CD4-positive, CD25-positive, alpha-beta regulatory T cell (primary cell): ENCODE measurements at places on chromosomes 2 and 18.

DNA sequence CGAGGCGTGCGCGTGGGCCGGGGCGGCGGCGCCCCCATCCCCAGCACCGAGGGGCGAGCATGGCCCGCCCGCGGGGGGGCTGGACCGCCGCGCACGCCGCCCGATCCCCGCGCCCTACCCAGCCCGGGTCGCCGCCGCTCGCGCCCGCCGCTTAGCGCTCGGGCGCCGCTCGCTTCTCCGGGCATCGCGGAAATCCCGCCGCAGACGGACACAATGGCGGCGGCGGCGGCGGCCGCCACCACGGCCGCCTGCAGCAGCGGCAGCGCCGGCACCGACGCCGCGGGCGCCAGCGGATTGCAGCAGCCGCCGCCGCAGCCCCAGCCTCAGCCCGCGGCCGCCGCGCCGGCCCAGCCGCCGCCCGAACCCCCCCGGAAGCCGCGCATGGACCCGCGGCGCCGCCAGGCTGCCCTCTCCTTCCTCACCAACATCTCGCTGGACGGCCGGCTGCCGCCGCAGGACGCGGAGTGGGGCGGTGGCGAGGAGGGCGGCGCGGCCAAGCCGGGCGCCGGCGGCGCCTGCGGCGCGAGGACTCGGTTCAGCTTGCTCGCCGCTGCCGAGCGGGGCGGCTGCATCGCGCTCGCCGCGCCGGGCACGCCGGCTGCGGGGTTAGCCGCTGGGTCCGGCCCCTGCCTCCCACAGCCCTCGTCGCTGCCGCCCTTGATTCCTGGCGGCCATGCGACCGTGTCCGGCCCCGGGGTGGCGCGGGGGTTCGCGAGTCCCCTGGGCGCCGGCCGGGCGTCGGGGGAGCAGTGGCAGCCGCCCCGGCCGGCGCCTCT is 453 bp downstream of the CABLES1 start:
- DNase-seq = peak; percentile 18

GRCh38 chr2:28993206-28993960 is 12.3 kb downstream of the TOGARAM2 start:
- no peak for DNase-seq

- DNase-seq = no peak
These were observed 6.7 kb upstream of the LCT start for GRCh38 chr2:135843671-135844070.

- no peak for DNase-seq
These were observed 73.9 kb downstream of the SDC1 start for GRCh38 chr2:20150806-20151571.

DNA sequence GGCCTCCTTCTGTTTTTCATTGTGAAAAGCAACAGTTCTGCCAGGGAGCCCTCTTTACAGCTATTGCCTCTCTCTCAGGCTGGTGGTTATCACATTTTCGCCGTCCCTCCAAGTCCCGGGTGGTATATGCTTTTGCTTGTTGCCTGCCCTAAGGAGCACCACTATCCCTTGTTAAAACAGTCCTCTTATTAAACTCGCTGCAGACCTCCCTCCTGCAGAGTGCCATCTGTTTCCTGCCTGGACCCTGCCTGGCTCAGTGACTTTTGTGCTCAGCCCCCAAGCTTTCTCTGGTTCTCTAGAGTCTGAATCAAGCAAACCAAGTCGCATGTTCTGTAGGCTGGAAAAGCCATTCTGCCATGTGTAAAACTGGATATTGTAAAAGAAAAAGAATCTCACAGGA is 72.1 kb upstream of the FHL2 start:
- no peak for DNase-seq

- no peak for DNase-seq
These were observed 10.3 kb downstream of the EDAR start for GRCh38 chr2:108978709-108979111.

DNA sequence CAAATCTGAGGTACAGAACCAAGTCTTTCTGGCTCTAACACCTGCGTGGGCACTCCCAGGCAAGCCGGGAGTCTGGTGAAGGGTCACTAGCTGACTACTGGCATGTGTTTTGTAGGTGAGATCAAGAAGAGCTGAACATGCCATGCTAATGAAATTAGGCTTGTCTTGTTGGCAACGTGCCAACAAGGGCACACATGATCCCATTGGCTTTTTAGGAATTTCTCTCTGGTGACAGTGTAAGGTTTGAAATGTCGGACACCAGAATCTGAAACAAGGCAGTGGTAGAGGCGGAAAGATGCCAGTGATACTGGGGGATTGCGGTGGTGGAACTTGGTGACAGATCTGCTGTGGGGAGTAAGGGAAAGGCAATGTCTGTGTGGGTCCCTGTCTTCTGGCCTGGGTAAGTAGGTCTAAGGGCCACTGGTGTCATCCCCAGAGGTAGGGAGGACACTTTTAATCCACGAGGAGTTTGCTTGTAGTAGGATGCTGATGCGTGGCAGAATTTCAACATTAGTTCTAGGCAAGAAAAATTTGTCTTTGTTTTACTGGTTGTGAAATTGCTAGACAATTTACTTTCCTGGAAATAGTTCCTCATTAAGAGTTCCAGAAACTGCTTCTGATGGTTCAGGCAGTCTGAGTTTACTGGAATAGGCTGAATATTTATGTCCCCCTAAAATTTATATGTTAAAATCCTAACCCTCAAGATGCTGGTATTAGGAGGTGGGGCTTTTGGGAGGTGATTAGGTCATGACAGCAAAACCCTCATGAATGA is 52.6 kb upstream of the ACMSD start:
- DNase-seq = no peak

DNA sequence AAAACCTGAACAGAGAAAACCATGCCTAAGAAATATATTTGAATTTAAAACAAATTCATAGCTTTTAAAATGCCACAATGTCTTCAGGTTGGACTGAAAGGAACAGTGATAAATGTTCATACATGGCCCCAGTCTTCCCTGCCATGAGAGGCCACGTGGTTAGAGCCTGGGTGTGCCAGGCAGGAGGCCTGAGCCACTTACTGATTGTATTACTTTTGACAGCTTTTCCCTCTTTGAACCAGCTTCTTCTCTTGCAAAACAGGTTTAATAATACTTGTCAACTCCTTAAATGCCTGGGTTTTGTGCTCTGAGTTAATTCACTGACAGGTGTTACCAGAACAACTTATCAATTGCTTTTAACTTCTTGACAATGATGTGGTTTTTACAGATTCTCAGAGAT is 27.0 kb downstream of the RBKS start:
- DNase-seq = no peak

DNA sequence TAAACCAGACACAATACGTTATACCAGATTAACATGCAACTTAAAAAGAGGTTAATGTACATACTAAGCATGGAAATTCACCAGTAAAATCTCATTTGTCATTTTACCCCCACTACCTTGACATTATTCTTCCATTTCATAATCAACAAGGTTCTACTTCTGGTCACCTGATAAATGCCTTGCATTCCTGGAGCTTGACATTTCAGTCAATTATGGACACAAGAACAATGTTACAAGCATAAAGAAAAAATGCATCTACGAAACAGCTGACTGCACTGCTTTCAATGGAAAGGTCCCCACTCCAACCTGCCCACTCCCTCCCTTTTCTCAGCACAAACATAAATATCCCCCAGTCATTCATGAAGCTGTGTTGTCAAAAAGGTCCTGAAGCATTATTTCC is 31.4 kb downstream of the ARL5A start:
- no peak for DNase-seq

GRCh38 chr2:2188941-2189340 is 142.1 kb downstream of the MYT1L start:
- no peak for DNase-seq

DNA sequence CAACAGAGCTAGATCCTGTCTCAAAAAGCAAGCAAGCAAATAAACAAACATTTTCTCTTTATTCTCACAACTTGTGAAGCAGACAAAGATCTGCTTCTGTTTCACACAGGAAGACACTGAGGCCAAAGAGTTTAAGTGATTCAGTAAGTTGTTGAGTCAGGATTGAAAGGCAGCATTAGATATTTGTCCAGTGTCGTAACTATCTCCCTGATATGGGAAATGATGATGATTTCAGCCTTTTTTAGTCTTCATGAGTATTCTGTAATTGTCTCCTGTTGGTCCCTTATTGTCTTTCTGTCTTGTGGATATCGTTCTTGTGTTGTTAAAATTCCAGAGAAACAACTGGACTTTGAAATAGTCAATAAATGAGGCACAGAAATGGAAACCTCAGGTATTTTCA is 59.6 kb downstream of the GATA6 start:
- DNase-seq = no peak

GRCh38 chr2:5898667-5899066 is 206.5 kb downstream of the SOX11 start:
- DNase-seq = no peak

DNA sequence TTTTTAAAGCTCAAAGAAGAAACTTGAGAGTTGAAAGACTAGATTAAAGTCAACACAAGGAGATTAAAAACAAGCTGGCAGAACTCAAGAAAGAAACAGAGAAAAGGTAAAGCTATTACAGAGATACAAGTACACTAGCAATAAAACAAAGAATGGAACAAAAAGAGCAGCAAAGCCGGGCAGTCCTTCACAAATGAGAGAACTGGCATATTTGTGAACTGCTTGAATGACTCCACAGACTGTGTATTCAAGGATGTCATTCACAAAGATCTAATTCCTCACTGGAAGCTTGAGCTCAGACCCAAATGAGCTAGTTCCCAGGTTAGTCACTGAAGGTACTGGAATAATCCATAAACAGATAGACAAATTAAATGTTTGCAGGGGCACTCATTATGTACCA is 318.0 kb downstream of the MYCN start:
- no peak for DNase-seq
